ENCODE measurements at places on chromosomes 2 and 18.

GRCh38 chr2:157192445-157193423, 64.8 kb upstream of the GALNT5 start:
- DNase-seq: no peak

- no peak for DNase-seq
These were observed 99.5 kb downstream of the RNF144A start for GRCh38 chr2:7016601-7017211.

DNA sequence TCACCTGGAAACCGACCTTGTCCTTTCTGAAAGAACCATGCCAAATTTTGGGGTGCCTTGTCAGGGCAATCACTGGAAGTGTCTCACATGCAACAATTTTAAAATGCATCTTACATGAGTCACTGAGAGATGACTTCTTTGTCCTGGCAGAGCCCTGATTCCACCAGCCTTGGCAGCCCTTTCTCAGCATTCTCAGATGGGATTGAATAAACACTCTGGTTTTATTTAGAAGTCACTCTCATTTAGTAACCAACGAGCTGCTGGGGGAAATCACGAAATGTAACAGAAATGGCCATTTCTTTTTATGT, 3.8 kb upstream of the ATP8B1 start:
- DNase-seq: no peak

DNA sequence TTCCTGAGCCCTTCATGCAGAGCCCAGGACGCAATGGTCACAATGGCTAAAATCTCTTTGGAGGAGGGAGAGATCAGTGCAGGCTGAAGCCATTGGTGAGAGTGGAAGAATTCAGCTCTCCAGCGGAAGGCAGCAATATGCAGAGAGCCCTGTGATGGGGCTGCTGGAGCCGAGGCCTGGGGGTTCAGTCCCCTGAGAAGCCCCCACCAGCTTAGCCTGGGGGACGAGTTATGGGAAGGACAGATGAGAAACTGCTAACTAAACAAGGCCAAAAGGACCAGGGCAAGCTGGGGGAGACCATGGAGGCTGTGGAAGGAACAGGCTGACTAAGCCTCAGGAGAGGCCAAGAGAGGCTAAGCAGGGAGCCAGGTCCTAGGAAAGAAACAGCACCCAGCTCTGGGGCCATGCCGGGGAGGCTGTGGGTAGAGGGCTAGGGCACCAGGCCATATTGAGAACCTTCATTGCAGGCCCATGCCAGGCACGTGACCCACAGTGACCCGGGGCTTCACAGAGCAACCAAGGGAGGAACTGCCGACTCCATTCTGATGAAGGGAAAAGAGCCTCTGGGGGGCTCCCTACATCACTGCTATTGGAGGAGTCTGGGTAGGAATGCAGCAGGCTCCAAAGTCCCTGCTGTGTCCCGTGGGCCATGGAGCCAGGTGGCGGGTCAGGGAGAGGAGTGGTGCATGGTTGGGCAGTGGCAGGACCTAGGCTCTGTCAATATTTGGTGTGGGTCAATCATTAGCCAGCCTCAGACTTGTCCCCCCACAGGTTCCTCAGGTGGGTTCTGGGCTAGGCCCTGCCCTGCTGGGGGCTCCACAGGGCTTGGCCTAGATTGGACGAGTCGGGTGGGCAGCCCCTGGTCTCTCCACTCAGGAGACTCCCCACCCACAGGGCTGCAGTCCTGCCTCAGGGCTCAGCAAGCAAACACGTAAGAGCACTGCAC, 19.8 kb downstream of the PROC start:
- DNase-seq: no peak

GRCh38 chr18:2880473-2880872, 33.7 kb downstream of the EMILIN2 start:
- DNase-seq: no peak

- DNase-seq: no peak
These were observed 101.3 kb downstream of the ANKRD44 start for GRCh38 chr2:197209246-197209645.

GRCh38 chr2:239316562-239317465, 84.0 kb downstream of the HDAC4 start:
- no peak for DNase-seq
